ENCODE measurements at places on chromosomes 2 and 18.

DNA sequence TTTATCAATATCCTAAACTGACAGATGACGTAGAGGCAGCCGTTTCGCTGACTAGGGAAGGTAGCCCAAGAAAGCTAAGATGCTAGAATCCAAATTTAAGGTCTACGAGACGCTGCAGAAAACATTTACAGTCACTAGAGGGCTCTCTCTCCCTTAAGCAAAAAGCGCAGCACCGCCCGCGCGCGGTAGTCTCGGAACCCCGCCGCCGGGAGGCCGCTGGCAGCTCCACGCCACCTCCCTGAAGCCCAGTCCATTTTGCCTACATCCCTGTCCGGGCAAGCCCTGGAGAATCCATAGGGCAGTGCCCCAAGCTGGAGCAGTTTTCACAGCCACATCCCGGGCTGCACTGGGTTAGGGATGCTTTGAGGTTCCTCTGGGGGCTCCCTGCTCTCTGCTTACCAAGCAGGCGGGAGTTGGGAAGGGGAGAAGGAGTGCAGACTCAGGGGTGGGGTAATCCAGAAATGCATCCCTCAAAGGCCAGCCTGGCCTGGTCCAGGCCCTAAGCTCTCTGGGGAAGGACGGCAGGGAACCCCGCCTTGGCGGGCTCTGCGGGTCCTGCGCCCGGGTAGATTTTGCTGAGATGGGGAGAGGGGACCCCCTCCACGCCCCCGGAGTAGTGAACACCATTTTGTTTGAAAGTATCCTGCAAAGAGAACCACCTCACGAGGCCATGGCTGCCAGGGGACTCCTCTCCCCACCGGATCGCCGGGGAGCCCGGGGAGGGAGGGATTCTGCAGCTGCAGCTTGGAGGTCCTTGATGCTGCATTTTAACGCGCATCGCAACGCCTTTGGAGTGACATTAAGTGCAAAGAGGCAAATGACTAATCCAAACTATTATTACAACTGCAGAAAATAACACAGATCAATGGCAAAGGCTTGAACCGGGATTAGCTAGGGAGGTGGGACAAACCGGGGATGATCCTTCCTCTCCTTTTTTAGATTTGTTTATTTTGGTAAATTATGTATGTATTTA is 1.3 kb upstream of the DPYSL5 start:
- DNase-seq: peak; percentile 40

DNA sequence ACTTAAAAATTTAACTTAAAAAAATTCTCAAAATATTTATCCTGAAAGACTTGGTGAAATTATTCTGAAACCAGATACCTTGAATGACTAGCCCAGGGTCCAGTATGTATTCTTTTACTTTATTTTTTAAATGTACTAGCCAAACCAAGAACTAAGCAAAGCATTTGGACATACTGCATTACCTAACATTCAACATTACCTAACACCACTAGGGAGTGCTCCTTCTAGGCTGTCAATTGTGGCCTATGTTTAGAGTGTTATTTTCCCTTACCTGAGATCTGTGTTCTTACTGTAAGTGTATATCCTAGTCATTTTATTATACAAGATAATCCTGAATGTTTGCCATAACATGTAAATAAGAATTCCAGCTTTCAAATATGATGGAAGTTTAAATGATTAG is 496.6 kb downstream of the PTPRM start:
- no peak for DNase-seq

GRCh38 chr2:211931314-211931713 is 607.3 kb downstream of the ERBB4 start:
- DNase-seq: no peak

DNA sequence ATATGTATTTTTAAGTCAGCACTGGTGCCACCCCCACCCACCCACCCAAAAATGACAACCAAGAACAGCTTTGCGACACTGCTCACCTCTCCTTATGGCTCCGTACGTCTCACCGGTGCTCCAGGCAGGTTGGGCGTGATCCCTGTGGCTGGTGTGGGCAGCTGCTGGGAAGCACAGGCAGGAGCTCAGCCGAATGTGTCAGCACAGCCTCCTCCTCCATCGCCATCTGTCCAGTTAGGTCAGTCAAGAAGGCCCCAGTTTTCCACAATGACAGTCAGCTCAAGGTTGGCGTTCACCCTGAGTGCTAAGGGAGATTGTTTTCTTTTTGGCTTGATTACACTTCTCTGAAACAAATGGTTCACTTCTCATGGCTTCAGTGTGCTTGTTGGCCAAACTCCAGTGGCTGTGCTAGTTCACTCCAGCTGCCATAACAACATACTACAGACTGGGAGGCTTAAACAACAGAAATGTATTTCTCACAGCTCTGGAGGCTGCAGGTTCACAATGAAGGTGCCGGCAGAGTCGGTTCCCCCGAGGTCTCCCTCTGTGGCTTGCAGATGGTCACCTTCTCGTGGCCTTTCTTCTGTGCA is 30.2 kb downstream of the AMER3 start:
- DNase-seq: no peak

DNA sequence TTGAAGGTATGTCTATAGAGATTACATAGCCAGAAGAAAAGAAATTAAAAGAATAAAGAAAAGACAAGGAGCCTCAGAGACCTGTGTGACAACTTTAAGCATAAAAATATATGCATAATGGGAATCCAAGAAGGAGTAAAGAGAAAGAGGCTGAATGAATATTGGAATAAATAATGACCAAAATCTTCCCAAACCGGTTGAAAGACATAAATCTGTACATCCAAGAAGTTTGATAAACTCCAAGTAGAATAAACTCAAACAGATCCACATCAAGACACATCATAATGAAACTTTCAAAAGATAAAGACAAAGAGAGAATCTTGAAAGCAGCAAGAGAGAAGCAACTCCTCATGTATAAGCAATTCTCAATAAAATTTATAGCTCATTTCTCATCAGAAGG is 132.4 kb upstream of the ZNF516 start:
- no peak for DNase-seq

- DNase-seq: no peak
Observed at GRCh38 chr2:96024336-96025193, 10.2 kb downstream of the GPAT2 start.

DNA sequence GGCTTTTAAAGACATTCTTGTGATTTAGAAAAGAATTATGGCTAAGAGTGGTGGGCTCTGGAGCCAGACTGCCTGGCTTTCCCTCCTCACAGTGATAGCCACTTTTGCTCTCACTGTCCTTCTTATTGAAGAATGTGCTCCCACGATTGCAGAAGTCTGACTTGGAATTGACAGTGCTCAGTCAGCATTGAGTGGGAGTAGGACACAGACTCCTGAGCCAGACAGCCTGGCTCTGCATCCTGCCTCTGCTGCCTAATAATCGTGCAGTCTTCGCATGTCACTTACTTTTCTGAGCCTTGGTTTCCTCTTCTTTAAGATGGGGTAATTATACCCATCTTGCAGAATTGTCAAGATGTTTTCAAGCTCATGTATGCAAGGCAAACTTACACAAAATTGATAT is 23.3 kb downstream of the SPATS2L start:
- no peak for DNase-seq

- DNase-seq: no peak
Observed at GRCh38 chr2:136107051-136108033, 10.6 kb downstream of the CXCR4 start.

GRCh38 chr2:109376796-109377495 is 236.8 kb downstream of the SEPTIN10 start:
- peak; percentile 1 for DNase-seq

DNA sequence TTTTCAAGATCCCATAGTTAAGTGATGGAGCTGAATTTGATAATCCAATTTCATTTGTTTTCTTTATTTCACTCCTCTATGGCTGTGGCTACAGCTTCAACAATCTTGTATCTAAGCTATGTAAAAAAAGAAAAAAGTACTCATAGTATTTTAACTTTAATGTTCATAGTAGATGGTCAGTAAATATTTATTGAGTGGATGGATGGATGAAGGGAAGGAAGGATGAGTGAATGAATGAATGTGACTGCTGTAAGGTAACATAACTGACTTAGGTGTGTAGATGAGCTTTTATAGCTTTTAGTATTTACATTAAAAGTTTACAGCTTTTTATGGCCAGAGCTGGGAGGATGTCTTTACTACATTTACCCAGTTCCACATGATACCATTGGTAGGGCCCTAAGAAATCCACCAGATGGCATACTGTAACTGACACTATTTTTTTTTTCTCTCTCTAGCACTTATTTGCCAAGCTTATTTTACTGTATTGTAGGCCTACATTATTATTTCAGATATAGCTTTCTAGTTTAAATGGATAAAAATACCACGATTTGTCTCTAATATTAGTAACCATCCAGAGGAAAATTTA is 13.4 kb upstream of the HRH4 start:
- DNase-seq: no peak

DNA sequence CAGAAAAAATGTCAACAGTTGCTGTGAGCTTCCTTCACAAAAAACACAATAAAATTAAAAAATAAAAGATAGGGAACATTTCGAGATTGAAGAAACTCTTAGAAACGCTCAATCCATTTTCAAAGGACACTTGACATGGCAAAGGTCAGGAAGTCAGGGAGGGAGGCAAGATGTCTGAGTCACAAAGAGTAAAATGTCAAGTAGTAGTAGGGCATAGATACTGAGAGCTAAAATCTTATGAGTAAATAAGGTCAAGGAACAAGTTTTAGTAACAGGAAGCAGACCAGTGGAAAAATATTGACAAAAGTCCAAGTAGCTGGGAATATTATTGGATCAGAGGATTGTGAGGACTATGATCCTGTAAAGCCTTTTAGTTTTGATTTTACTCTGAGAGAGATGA is 495.6 kb downstream of the TMX3 start:
- no peak for DNase-seq

- DNase-seq: no peak
Observed at GRCh38 chr2:106843910-106844250, 42.1 kb downstream of the ST6GAL2 start.

DNA sequence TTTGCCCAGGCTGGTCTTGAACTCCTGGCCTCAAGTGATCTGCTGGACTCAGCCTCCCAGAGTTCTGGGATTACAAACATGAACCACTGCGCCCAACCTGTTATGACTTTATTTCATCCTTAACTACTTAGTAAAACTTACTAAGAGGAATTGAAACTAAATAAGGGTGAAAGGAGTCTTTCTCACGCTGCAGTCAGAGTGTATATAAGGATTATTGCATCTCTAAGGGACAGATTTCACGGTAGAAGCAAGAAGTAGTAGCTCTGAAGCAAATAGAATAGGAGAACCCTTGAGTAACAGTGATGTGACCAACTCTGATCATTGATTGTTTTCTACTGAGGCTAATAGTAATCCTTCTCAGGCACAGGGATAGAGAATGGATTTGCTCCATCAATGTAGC is 960.1 kb downstream of the CPS1 start:
- no peak for DNase-seq

DNA sequence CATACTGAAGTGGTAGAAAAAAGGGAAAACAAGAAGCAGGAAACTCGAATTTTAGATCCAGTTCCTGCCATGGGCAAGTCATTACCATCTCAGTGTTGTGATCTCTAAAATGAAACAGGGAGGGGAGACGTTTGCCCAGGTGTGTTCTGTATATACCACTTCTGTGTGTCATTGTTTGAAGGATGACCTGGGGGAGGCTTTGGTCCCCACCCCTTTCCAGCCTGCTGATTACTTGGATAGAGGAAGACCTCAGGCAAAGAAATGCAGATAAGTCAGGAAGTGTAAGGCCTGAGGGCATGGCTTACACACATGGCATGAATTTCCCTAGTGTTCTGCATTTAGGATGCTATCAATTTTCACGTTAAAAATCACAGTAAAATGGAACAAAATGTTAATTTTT is 205.2 kb upstream of the CXCR4 start:
- DNase-seq: no peak

DNA sequence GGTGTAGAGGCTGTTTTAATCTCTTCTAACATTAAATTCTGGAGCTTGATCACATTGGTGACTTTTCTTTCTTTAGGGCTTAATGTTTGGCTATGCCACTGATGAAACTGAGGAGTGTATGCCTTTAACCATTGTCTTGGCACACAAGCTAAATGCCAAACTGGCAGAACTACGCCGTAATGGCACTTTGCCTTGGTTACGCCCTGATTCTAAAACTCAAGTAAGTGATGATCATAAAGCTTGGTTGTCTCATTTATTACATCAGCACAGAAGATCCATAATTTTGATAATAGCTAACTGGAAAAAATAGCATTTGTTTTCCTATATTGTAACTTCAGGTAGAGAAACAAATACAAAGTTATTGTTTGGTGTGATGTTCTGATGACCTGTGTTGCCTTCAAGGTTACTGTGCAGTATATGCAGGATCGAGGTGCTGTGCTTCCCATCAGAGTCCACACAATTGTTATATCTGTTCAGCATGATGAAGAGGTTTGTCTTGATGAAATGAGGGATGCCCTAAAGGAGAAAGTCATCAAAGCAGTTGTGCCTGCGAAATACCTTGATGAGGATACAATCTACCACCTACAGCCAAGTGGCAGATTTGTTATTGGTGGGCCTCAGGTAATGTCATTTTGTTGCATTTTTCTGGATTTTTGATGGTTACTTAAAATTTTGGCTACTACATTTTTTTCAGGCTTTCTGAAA is 2.9 kb downstream of the MAT2A start:
- no peak for DNase-seq

DNA sequence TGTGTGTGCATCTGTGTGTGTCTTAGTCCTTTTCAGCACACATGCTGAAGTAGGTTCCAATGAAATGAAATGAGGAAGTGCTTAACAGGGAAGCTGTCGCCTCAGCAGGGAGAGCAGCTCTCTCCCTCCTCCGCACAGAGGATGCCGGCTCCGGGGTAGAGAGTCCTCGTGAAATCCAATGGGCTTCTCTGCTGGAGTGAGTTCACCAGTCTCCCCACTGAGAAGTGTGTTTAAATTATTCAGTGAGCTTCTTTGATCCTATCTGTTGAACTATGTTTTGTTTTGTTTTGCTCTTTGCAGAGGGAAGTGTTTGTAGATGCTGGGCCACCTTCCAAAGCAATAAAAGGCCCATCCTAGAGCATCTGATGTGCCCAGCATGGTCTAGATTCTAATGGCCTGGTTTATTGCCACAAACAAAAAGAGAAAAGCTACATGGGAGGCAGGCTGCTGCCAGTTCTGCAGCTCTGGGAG is 6.7 kb downstream of the PPP1R7 start:
- no peak for DNase-seq

DNA sequence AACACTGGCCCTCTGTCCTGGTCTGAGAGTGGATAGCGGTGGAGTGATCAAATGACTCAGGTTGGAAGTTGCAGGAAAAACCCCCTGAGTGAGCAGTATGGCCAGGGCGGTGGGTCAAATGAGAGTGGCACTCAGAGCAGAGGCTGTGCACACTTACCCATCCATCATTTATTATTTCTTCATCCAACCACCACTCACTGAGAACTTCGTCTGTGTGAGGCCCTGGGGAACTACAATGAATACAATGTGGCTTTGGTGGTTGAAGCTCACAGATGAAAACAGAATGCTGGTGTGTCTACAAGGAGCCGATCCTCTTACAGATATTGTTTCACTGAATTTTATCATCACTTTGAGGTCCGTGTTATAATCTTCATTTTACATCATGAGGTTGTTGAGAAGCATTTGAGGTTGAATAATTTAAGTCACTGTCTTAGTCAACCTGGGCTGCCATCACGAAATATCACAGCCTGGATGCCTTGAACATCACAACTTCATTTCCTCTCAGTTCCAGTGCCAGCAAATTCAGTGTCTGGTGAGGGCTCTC is 73.4 kb upstream of the ID2 start:
- no peak for DNase-seq
